ENCODE measurements at places on chromosomes 7 and 10. TPM values are rescaled to one million over a fixed set of nuclear protein-coding genes. Genes with fewer than 3 reads are reported as not detected.
A peak's percentile ranks its signal among the peaks of the same experiment; 100 is the strongest.

Gene OGDH
- 80.0 TPM for total RNA-seq

Gene PNLIP
- total RNA-seq, result not detected

Gene COMTD1
- total RNA-seq, result 80.0 TPM

DNA sequence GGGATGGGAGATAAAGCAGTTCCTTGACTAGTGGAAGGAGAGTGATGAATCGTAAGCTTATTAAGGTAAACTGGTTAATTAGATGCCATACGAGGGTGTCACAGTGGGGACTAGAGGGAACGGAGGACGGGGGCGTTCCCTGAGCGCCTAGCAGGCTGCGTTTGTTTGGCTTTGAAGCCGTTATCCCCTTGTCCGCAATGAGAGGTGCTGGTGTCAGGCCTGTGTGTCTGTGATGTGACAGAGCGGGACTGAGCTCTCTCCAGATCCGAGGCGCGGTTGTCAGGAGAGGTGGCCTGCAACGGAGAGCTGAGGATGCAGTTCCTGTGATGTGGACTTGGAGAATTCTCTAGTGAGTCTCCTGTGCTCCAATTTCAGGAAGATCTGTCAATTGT lies 60.0 kb upstream of the PRPS1L1 start:
- H3K27ac ChIP-seq, result peak overlapping the region; percentile 71
- no peaks in the 10 kb centered on the region for H3K27me3 ChIP-seq
- no peak for DNase-seq
- H3K4me3 ChIP-seq, result peak overlapping the region; percentile 58
- peaks cover 17% of the 10 kb centered on the region for H3K4me1 ChIP-seq

- no peak overlapping the region for H3K27ac ChIP-seq
- H3K27me3 ChIP-seq, result no peaks in the 10 kb centered on the region
- no peaks in the 10 kb centered on the region for H3K4me1 ChIP-seq
- DNase-seq, result peak; percentile 71
Measured at GRCh38 chr10:111085690-111086353, 9.0 kb downstream of the ADRA2A start.

DNA sequence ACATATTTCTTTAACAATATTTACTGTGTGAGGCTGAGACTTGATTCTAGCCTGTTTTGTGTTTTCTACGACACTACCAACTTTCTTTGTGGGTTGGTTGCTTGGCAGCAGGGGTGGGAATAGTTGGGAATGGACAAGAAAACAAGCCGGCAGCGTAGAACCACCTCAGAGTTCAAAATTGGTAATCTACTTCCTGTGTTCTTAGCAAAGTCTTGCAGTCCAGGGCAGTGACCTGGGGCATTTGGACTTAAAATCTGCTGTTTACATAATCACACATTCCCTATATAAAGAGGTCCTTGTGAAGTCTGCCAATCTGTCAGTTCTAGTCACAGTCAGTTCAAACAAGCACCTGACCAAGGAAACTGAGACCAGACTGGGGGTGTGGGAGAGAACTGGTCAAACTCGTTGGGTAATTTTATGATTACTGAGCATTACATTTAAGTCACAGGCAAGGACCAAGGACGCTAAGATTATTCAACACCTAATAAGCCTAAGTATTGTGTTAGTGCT lies 167.9 kb downstream of the CPEB3 start:
- peaks cover 45% of the 10 kb centered on the region for H3K4me1 ChIP-seq
- no peak for DNase-seq
- H3K27ac ChIP-seq, result no peak overlapping the region

GRCh38 chr10:93613126-93613525 lies 789 bp downstream of the PDE6C start:
- DNase-seq, result no peak
- H3K27me3 ChIP-seq, result no peaks in the 10 kb centered on the region
- no peak overlapping the region for H3K4me3 ChIP-seq
- no peak overlapping the region for H3K27ac ChIP-seq

GRCh38 chr7:149820622-149821190 lies 17.5 kb upstream of the ZNF862 start:
- no peaks in the 10 kb centered on the region for H3K4me1 ChIP-seq
- no peak overlapping the region for H3K4me3 ChIP-seq
- no peak overlapping the region for H3K27ac ChIP-seq
- no peaks in the 10 kb centered on the region for H3K36me3 ChIP-seq
- no peak for DNase-seq

Measured in vagina (tissue), 2 donors.